Suppressor macrophage treated with lipopolysaccharide for 4 hours (primary cell): ENCODE measurements at places on chromosomes 12 and 14.

GRCh38 chr12:117321572-117321971 lies 39.9 kb downstream of the NOS1 start:
- no peak for DNase-seq

DNA sequence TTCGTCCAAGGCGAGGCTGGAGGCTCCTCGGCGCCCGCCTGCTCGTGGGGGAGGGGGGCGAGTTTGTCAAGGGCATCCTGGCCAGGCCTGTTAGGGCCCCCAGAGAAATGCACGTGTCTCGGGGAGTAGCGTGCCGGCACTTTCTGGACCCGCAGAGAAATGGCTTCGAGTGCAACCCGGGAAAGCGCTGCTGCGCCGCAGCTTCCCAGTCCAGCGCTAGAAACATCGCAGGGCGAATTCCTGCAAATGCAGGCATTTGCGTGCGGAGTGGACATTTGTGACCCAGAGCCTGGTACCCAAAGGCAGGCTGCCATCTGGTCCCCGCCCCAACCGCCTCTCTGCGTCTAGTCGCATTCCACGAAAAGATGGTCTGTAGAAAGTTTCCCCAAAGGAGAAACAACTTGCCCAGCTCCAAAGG lies 756 bp downstream of the LGR5 start:
- no peak for DNase-seq

DNA sequence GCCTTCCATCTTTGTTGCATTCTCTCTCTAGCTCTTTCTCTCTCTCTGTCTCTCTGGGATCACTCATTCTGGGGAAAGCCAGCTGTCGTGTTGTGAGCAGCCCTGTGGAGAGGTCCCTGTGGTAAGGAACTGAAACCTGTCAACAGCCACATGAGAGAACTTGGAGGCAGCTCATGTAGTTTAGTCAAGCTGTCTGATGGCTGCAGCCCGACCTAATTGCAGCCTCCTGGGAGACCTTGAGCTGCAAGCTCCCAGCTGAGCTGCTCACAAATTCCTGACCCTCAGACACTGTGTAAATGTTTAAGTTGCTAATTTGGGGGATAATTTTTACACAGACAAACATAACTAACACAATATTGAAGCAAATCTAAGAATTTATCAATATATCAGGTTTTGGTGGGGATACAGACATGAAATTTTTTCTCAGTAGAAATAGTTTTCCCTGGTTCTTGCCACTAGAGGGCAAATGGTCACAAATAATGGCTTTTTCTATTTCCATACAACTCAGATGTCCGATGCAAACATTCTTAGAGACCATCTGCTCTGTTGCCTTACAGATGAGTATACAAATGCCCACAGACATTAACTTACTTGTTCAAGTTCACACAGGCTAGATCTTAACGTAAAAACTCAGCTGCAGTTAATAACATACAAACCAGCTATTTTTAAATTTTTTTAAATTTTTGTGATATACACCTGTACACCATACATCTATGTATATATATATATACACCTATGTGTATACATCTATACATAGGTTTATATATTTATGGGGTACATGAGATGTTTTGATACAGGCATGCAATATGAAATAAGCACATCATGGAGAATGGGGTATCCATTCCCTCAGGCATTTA lies 15.5 kb upstream of the KRR1 start:
- peak; percentile 62 for DNase-seq

DNA sequence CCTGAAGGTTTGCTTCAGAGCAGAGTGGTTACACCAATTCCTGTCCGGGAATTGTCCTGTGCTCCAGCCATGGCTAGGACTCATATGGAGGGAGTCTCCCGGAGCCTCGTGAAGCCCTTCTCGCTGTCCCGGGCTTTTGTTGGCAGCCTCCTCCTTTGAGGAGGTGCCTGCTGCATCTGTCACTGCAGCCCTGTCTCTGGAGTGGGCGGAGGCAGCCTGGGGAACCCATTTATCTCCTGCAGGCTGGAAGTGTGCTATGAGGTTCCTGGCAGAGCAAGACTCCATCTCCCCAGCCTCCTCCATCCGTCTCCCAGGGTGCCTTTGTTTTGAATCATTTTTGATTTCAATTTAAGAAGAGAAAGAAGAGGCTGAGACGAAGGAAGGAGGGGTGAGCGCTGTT lies 355.3 kb downstream of the GLT1D1 start:
- no peak for DNase-seq

GRCh38 chr12:38138225-38139221 lies 178.1 kb upstream of the ALG10B start:
- peak; percentile 79 for DNase-seq

GRCh38 chr12:22110176-22110575 lies 64.2 kb downstream of the CMAS start:
- DNase-seq: no peak

- peak; percentile 27 for DNase-seq
Measured at GRCh38 chr12:89234324-89235114, 117.8 kb downstream of the DUSP6 start.

- no peak for DNase-seq
Measured at GRCh38 chr12:89189448-89189847, 162.9 kb downstream of the DUSP6 start.

DNA sequence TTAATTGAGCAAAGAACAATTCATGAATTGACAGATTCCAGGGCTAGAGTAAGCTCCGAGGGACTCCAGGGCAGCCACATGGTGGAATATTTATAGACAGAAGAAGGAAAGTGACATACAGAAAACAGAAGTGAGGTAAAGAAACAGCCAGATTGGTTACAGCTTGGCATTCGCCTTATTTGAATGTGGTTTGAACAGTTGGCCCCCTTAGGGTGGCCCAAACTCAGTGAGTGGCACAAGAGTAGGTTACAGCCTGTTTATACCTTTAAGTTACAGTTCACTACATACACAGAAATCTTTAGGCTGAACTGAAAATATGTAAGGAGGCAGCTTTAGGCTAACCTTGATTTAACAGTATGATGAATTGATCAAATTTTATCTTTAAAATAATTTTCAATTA lies 174.5 kb upstream of the CNOT2 start:
- DNase-seq: no peak
